ENCODE measurements at places on chromosomes 5 and 9. TPM values are rescaled to one million over a fixed set of nuclear protein-coding genes. Genes with fewer than 3 reads are reported as not detected.

The ADAMTS19 gene
- 0.88 TPM for total RNA-seq

The WWC1 gene
- 47.0 TPM for total RNA-seq

DNA sequence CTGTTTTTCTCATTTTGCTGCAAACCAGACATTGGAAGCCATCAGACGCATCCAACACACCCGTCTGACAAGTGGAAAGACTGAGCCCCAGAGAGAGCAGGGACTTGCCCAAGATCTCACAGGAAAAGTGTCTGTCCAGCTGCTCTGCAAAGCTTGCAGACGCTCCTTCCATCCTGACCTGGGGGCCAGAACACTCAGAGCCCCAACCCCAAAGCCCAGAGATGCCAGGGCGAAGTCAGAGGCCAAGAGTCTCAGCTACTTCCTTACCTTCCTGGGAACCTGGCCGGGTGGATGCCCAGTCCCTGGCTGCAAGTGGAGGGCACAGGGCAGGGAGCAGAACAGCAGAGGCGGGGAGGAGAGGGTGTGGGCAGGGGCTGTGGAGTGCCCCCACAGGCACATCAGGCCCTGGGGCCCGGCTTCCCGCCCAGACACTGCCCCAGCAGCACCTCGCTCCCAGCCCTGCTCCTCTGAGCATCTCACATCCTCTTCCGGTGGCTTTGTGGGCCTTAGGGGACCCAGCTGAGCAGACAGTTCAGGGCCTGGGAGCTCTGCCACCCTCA, 9.7 kb upstream of the RALGDS start:
- H3K27me3 ChIP-seq = no peaks in the 10 kb centered on the region
- H3K4me1 ChIP-seq = peaks cover 33% of the 10 kb centered on the region
- peak; percentile 83 for DNase-seq

DNA sequence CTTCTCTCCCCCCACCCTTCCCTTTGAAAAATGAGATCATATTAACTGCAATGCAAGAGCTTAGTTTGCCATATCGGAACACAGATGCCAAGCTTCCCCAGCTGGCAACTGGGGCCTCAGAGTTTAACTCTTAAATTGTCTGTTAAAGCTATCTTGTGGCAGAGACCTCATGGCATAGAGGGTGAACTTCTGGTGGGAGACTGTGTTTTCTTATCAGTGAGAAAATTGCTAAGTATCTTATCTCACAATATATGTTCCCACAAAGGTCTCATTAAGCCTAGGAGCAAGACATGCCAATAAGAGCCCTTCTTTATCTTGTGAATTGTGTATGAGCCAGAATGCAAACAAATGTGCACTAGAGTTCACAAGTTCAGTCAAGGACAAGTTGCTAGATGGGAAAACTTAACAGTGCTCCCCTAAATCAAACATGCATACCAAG, 12.3 kb downstream of the NFIB start:
- H3K4me1 ChIP-seq = no peaks in the 10 kb centered on the region
- no peak overlapping the region for H3K27ac ChIP-seq
- H3K36me3 ChIP-seq = no peaks in the 10 kb centered on the region
- no peaks in the 10 kb centered on the region for H3K27me3 ChIP-seq
- DNase-seq = no peak

- H3K27me3 ChIP-seq = no peaks in the 10 kb centered on the region
- peaks cover 15% of the 10 kb centered on the region for H3K4me1 ChIP-seq
- H3K4me3 ChIP-seq = peak overlapping the region; percentile 43
- no peak overlapping the region for H3K27ac ChIP-seq
- no peak for DNase-seq
These were observed 3.5 kb downstream of the BARX1 start for GRCh38 chr9:93951655-93952118.
